Right renal cortex interstitium (tissue), 3 donors: ENCODE measurements at places on chromosomes 11 and 22. TPM values are rescaled to one million over a fixed set of nuclear protein-coding genes. Genes with fewer than 3 reads are reported as not detected.

Gene ANKK1
- 0.16 TPM for polyA plus RNA-seq

DNA sequence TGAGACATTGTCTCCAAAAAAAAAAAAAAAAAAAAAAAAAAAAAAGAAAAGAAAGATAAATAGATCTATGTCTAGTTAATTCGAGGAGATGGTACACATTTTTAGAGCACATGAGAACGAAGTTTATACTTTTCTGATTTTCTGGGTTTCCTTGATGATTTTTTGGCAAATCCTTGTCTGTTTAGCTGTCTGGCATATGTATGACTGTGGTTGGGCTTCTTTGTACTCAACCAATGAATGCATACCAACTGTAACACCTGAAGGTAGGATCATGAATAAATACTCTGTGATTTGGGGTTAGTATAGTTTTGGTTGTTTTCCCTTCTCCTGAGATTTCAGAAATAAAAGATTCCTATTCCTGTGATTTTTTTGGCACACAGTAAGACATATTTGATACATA is 63.1 kb downstream of the ARHGEF12 start:
- no peak for DNase-seq

DNA sequence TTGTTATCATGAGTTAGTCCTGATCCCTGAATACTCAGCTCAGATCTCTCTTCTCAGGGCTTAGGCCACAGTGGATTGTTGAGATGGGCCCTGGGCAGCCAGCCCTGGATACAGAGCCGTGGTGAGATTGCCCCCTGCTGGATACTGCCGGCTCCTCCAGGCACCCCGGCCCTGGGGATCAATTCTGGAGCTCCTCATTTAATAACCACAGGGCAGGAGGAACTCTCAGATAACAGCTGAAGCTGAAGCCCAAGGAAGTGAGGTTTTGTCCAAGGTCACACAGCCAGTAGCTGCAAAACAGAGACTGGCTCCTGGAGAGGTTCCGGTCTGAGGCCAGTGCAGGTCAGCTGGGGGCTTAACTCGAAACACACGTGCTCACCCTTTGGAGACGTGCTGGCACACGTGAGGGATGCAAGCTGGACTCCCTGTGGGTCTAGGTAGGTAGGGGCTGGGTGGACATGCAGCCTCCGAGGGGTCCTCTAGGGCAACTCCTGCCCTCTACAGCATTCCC is 16.0 kb downstream of the USH1C start:
- no peak for DNase-seq

GRCh38 chr22:21759093-21759492 is 23.5 kb upstream of the YPEL1 start:
- no peak for DNase-seq
